ENCODE measurements at places on chromosomes 1 and 21. TPM values are rescaled to one million over a fixed set of nuclear protein-coding genes. Genes with fewer than 3 reads are reported as not detected.

DNA sequence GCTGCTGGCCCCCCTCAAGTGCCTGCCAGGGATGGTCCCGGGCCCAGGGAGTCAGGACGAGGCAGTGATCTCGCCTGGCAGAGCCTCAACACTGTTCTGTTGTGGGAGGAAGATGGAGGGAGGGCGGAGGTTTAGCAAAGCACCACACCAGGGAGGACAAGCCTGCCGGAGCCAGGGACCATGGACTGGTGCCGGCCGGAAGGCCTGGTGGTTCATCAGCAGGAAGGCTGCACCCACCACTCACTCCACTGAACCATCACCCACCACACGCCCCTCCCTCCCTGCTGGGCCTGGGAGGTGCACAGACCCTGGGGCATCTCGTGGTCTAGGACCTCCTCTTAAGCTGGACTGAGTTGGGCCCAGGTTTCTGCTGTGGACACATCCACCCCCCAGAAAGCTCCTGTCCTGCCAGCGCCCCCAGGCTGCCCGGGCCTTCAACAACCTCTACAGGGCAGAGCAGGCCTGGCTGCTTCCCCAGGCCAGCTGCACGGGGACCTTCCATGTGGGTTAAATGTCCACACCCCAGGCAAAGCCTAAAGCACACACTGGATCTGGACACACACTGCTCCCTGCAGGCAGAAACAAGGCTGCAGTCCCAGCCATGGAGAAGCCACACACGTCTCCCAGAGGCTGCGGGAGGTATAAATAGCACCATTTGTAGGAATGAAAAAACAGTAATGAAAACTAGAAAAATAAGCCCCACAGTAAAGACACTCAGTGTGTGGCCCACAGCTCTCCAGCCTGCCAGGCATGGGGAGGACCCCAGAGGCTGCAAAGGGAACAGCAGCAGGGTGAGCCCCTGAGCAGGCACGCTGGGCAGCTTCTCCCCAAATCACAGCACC is 10.4 kb upstream of the TMEM240 start:
- no peak for DNase-seq

DNA sequence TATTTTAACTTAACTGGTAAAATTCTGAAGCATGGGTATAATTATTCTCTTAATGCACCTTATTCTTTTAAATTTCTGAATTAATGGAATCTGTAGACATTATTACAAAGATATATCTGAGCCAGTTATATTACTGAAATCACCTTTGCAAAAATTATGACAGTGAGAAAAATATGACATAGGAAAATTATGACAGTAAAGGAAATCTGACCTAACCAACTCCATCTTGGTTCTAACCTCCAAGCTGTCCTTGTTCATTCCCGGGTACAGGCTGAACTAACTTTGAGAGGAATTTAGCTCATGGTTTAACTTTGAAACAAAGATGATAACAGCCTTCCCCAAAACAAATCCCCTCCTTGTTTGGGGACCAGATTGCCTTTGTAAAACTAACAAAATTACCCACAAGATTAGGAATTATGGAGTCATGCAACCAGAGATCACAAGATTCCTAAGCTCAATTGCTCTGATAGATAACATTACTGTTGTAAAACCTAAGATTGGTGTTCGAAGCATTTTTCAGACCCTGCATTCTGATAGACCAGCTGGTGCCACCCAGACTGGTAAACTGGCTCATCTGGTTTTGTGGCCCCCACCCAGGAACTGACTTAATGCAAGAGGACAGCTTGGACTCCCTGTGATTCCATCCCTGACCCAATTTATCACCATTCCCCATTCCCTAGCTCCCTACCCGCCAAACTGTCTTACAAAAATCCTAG is 9.4 kb upstream of the CD55 start:
- no peak for DNase-seq

- no peak for DNase-seq
Observed at GRCh38 chr1:109481646-109482045, 2.1 kb upstream of the ATXN7L2 start.

GRCh38 chr1:241362350-241362749 is 5.3 kb upstream of the RGS7 start:
- DNase-seq: no peak

RNU1-4 gene
- under 0.01 TPM for total RNA-seq

GRCh38 chr1:22471610-22472009 is 20.0 kb downstream of the ZBTB40 start:
- DNase-seq: no peak

GRCh38 chr1:79457562-79458224 is 451.2 kb upstream of the ADGRL4 start:
- no peak for DNase-seq

CYP4A11 gene
- not detected for total RNA-seq

SPRR1B gene
- total RNA-seq: not detected

Data from prostate gland (tissue), 2 donors.